Activated CD4-positive, CD25-positive, alpha-beta regulatory T cell (primary cell): ENCODE measurements at places on chromosomes 5 and 9.

GRCh38 chr9:136862849-136863622 lies 3.1 kb downstream of the EDF1 start:
- DNase-seq, result no peak

GRCh38 chr9:126561582-126561981 lies 52.1 kb upstream of the LMX1B start:
- DNase-seq, result no peak

GRCh38 chr5:99032234-99033013 lies 103.6 kb upstream of the CHD1 start:
- no peak for DNase-seq

- DNase-seq, result no peak
Measured at GRCh38 chr5:138359621-138360020, 7.1 kb downstream of the KDM3B start.

- no peak for DNase-seq
Measured at GRCh38 chr5:91598216-91598615, 215.1 kb upstream of the ARRDC3 start.

DNA sequence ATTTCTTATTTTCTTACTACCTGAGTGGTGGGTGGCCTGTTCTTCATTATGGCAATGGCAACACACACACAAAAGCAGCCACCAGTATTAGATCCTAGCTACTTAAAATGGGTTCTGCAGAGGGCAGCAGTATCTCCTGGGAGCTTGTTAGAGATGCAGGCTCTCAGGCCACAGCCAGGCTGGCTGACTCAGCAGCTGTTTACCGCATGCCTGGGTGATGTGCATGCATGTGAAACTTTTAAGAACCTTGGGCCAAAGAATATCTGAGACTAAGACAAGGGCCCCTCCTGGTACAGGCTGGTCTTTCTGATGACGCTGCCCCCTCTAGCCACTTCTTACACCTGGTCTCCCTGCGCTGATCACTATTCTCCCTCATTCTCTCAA lies 399.0 kb downstream of the MED10 start:
- no peak for DNase-seq

- no peak for DNase-seq
Measured at GRCh38 chr5:173915310-173916014, 27.3 kb downstream of the CPEB4 start.

DNA sequence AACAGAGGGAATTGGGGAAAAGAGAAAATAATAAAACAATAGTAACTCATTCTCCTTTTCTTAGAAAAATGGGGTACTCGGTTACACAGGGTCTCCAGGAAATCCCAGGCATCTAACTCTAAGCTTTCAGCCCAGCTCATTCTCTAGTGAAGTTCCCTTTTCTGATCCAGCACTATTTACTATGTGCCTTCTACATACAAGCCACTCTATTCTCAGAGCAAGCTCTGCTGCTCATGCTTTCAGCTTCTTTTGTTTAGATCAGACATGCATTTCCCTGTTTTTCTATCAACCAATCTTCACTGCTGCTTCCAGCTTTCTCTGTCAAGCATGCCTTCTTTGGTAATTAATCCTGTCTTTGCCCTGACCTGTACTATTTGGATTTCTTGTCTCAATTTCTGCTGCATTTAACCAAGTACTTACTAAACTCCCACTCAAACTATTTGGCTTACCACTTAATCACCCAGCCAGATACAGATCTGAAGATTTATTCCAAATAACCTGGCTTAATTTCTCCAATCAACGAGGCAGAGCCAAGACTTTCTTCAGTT lies 25.3 kb downstream of the OSMR start:
- no peak for DNase-seq

- no peak for DNase-seq
Measured at GRCh38 chr5:171868236-171868635, 82.6 kb downstream of the SMIM23 start.

DNA sequence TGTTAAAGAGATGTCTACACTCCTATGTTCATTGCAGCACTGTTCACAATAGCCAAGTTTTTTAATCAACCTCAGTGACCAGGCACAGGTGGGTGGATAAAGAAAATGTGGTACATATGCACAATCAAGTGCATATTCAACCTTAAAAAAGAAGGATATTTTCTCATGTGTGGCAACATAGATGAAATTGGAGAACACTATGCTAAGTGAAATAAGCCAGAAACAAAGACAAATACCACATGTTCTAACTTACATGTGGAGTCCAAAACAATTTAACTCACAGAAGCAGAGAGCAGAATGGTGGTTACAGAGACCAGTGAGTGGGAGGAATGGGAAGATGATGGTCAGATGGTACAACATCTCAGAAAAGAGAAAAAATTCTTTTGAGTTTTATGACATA lies 31.8 kb downstream of the ANXA1 start:
- DNase-seq, result no peak

DNA sequence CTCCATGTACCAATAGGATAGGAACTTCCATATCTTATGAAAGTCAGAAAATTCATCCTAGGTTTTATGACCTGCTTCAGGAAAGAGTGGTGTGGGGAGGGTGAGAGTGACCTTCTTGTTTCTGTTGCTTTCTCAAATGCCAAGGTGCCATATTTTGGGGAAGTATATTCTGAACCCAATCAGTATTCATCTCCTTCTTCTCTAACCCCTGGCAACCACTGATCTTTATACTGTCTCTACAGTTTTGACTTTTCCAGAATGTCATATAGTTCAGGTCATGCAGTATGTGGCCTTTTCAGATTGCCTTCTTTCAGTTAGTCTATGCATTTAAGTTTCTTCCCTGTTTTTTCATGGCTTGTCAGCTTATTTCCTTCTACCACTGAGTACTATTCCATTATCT lies 321.4 kb upstream of the SEMA6A start:
- no peak for DNase-seq

- DNase-seq, result no peak
Measured at GRCh38 chr5:96537386-96537785, 104.3 kb upstream of the PCSK1 start.

DNA sequence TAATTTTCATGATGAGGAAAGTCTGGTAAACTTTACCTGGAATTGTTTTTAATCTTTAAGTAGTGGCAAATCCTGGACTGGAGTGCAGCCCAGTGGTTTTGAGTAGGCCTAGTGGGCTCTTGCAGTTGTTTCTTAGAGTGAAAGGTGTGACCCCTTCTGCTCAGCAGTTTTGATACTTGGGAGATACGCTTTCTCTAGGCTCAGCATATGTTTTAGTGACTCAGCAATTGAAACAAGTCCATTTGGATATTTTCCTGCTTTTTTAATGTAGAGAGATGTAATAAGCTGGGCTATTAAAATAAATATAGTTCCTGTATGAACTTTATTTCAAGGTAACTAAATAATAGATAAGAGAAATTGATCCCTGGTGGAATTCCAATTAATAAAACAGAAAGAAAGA lies 6.0 kb downstream of the POLR3G start:
- no peak for DNase-seq

DNA sequence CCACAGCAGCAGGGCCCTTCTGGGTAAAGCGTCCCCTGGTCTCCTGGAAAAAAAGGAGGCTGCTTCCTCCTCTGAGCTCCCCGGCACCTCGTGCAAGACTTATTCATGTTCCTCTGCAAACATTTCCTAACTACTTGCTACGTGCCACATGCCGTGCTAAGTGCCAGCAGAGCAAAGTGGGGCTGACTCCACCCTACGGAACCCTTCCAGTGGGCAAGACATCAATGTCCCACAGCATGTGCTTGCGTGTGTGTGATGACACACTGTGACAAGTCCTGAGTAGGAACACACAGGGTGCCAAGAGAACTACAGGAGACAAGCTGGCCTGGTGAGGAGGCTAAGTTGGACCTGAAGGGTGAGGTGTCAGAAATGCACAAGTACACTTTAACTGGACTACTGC lies 57.4 kb downstream of the SEMA4D start:
- no peak for DNase-seq

DNA sequence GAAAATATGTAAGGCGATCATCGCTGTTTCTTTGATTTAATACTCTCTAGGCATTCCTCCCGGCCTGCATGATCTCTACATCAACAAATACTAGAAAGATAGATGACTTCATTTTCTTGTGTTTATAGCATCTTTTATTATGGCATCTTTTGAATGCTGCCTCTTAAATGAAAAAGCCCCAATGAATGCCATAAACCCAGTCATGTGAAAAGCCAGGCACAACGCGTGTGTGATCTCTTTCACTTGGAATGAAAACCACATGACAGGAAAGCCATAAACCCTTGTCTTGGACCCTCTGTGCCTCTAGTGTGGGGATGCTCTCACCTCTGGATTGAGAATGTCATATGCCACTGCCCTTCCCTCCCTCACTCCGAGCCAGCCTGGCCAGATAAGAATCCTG lies 476.2 kb downstream of the SEMA5A start:
- DNase-seq, result no peak

- no peak for DNase-seq
Measured at GRCh38 chr5:175680020-175680419, 22.1 kb downstream of the HRH2 start.

DNA sequence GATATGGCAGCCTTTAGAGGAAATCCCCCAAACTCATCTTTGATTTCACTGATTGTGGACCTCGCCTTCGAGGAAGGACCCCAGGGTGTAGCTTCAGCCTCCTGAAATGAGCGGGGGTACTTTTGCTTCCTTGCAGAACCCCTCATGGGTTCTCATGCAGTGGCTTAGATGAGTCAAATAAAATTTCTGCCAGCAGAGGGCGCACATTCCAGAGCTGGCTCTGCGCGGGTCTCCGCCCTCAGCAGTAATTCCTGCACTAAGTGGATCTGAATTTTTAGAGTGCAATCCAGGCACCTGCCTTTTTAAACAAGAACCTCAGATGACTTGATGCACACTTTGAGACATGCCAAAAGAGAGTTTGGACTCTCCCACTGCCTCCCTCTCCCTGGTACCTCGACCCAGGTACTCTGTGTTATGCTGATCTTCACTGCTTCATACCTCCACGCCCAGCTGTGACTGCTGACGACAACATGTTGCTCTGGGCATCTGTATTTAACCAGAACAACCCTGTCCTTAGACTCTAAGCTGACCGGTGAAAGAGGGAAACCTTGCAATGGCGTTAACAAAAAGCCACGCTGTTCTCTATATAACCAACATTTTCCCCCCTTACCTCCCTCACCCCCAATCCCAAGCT lies 7.3 kb downstream of the EGFLAM start:
- no peak for DNase-seq

GRCh38 chr9:129109537-129109903 lies 1.1 kb downstream of the CRAT start:
- DNase-seq, result no peak

GRCh38 chr5:65674749-65675148 lies 47.2 kb downstream of the SGTB start:
- DNase-seq, result no peak

DNA sequence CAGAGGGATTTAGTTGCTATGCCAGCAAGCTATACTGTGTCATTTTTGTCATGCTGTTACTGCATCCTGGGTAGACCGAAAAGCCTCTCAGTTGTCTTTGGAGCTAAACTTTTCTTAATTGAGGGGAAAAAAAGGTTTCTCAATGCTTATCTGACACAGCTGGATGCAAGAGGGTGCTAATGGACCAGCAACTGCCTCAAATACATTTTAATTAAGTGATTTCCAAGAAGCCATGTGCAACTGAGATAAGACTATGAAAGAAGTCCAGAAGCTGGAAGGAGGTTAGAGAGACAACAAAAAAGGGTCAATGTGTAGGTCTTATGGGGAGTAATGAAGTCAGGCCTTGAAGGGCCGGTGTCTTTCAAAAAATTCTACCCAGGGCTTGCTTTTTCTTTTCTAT lies 465.7 kb upstream of the DMAC1 start:
- DNase-seq, result no peak

DNA sequence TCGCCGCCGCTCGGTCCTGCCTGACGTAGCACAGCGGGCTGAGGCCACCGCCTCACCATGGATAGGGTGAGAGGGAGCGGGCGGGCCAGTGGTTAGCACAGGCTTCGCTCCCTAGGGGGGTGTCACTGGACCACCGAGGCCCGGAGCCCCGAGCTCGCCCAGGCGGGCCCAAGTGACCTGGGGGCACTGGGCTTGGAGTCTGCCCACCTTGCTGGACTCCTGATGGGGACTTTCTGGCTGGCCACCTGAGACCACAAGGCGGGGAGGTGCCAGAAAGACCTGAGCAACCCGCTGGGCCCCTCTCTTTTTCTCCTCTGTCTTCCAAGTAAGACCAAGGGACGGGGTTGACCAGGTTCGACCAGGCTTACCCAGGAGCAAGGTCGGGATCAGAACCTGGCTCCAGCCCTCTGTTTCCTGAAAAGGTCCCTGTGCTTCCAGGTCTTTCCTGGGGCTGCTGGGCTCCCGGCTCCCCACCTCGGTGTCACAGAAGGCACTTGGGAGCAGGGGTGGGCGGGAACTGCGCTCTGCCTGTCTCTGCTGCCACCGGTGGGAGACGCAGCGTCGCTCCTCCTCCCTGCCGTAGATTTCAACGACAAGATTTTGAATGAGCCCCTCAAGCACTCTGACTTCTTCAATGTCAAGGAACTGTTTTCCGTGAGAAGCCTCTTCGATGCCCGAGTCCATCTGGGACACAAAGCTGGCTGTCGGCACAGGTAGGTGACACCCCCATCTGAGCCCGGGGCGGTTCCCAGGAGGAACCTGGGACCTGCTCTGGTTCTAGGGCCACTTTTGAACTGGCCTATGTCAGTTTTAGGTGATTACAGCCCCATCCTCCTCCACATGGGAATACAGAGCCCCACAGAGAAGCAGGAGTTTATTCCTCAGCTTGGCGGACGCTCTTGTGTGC lies 1.0 kb downstream of the MRPS2 start:
- no peak for DNase-seq
